ENCODE measurements at places on chromosomes 3 and 15.

GRCh38 chr3:183698756-183699155 lies 1.2 kb downstream of the YEATS2 start:
- DNase-seq = no peak

GRCh38 chr3:52240059-52240885 lies 1.3 kb upstream of the TWF2 start:
- DNase-seq = peak; percentile 78

DNA sequence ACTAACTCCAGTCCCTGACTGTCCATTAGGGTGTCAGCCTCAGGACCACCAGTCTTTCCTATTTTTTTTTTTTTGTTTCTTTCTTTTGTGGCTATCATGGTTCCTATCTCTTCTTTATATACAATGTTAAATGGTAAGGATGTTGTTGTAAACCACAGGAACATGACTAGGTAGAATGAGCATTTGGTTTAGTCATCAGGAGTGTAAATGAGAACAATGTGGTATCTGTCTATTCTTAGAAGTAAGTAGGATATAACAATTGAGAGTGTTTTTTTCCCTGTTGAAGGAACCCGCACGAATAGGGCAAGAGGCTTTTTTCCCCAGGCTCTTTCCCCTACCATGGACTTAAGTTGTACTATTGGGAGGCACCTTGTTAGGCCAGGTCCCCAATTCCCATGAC lies 880.3 kb upstream of the GBE1 start:
- no peak for DNase-seq

DNA sequence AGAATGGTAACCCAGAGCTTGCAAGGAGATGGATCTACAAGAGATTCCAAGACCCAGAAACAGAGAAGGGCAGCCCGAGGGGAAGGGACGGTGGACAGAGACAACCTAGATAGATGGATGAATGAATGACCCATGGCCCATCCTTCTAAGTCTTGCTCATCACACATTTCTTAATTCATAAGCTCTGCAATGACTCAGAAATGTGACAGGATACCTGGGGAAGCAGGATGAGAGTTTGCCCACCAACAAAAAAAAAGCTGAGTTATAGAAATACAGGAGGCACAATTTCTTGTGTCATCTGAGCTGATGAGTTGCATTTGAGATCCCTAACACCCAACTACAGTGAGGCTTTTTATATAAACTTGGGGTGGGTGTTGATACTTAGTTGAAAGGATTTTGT lies 76.6 kb downstream of the CNTN3 start:
- DNase-seq = no peak

- no peak for DNase-seq
These were observed 46.5 kb downstream of the KLHDC8B start for GRCh38 chr3:49217688-49218470.

DNA sequence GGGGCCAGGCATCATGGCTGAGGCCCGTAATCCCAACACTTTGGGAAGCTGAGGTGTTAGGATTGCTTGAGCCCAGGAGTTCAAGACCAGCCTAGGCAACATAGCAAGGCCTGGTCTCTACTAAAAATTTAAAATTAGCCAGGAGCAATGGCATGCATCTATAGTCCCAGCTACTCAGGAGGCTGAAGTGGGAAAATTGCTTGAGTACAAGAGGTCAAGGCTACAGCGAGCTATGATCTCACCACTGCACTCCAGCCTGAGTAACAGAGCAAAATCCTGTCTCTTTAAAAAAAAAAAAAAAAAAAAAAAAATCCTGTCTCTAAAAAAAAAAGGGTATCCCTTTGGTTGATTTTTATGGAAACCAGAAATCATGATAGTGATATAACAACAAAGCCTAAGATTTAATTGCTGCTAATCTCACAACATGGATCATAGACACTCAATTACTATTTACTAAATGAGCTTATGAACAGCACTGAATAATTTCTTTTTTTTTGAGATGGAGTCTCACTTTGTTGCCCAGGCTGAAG lies 12.1 kb downstream of the PCLAF start:
- no peak for DNase-seq

DNA sequence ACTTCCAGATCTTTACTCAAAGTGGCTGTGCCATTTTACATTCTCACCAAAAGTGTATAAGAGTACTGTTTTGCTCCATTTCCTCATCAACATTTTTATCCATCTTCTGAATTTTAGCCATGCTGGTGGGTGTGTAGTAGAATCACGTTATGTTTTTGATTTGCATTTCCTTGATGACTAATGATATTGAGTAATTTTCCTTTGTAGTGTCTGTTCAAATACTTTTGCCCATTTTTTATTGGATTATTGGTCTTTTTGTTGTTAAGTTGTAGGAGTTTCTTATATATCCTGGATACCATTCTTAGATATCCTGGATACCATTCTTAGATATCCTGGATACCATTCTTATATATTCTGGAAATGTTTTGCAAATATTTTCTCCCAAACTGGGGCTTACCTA lies 344.9 kb downstream of the LRRC3B start:
- no peak for DNase-seq

DNA sequence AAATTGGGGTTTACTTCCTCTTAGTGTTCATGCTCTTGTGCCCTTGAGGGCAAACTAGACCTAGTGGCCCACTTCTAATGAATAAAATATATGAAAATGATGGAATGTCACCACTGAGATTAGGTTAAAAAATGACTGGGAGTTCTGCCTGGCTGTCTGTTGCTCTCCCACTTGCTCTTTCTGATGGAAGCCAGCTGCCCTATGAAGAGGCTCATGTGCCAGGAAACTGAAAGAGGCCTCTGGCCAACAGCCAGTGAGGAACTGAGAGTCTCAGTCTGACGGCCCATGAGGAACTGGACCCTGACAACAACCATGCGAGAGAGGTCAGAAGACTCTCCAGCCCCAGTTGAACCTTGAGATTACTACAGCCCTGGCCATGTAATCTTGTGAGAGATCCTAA lies 107.1 kb upstream of the FHIT start:
- no peak for DNase-seq

GRCh38 chr3:123314359-123315270 lies 112.9 kb downstream of the SEC22A start:
- no peak for DNase-seq

DNA sequence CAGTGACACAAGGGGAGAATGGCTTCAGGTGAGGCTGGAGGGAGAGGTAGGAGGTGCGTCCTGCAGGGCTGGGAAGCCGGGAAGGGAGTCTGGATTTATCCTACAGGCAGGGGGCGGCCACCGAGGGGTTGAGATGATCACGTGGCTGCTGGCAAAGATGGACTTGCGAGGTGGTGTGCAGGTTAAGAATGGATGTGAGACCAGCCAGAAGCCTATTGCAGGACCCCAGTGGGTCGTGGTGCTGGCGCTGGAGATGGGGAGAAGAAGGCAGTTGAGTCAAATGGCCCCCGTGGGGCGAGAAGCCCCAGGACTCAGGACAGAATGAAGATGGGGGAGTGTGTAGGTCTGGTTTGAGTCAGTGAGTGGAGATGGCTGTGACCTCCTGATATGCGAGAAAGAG lies 183.1 kb downstream of the FAM43A start:
- DNase-seq = no peak

GRCh38 chr15:98671060-98672008 lies 23.0 kb downstream of the IGF1R start:
- DNase-seq = no peak

DNA sequence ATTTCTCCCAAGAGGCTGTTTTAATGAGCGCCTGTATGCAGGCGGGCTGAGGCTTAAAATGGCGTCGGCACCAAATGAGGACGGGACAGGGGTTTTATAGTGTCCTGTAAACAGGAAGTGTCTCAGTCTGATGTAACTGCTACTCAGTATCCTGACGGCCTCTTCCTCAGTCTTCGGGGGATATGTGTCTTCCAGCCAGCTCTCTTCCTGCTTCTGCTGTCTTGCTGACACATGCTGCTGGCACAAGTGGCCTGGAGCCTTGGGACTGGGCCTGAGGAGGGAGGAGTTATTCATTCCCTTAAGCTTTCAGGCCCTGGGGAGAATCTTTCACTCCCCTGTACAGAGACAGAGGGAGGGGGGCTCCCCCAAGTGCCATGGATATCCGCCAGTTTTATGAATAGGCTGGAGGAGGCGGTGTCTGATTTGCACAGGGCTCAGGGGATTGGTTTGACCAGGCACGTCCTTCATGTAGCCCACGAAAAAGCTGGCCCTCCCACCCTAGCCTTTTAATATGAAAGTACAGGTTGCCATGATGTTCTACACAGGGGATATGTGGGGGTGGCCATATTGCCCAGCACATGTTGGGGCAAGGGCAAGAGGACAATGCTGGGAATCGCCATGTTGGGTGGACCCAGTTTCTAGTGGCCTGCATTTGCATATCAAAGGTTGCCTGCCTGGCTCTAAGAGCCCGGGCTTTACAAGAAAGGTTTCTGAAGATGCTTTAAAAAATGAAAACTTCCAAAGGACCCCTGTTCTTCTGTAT lies 19.9 kb downstream of the NDUFB4 start:
- DNase-seq = no peak

DNA sequence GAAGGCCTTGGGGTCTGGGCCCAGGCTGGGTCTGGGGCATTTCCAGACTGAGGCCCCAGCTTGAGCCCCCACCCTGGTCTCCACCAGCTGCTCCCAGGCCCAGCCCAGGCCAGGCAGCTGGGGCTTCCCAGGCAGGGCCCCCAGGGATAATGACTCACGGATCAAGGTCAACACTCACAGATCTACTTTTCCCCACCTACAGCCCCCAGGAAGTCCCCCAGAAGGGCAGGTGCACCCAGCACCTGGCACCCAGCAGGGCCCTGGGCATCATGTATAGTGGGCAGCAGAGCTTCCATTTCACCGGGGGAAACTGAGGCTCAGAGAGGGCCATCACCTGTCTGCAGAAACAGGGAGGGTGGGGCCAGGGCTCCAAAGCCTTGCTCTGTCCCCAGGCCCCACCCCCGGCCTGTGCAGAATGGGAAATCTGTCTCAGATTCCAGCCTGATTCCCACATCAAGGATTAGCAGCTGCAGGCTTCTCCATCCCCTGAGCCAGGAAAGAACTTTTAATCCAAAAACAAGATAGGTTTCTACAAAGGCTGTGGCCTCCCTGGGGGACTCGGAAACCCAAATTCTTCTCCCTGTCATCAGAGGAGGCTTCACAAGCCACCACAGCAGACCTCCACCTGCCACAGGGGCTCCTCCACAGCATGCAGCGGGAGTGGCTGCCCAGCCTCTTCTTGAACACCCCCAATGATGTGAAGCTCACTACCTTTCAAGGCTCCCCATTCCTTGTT lies 49.8 kb downstream of the IQSEC1 start:
- DNase-seq = no peak

- no peak for DNase-seq
These were observed 93.1 kb downstream of the STAG1 start for GRCh38 chr3:136658946-136659682.

DNA sequence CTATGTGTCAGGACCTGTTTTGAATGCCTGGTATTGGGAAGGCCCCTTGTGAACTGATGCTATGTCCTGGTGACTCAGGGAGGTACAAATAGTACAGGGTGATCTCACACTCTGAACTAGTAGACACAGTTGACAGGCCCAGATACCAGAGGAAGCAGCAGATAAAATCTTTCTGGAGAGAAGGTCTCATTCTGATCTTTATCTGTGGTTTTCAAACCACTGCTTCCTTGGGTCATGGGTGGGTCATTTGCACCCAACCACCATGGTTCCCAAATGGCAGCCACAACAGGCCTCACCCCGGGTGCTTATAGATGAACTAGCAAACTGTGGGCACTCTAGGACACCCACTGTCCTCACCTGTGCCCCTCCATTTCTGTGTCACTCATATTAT lies 43.4 kb downstream of the PXYLP1 start:
- no peak for DNase-seq

GRCh38 chr3:48694610-48695392 lies 9.1 kb upstream of the NCKIPSD start:
- DNase-seq = no peak

- no peak for DNase-seq
These were observed 28.5 kb downstream of the CRABP1 start for GRCh38 chr15:78368651-78369050.

- no peak for DNase-seq
These were observed 1025.8 kb downstream of the ROBO1 start for GRCh38 chr3:78742041-78742440.

DNA sequence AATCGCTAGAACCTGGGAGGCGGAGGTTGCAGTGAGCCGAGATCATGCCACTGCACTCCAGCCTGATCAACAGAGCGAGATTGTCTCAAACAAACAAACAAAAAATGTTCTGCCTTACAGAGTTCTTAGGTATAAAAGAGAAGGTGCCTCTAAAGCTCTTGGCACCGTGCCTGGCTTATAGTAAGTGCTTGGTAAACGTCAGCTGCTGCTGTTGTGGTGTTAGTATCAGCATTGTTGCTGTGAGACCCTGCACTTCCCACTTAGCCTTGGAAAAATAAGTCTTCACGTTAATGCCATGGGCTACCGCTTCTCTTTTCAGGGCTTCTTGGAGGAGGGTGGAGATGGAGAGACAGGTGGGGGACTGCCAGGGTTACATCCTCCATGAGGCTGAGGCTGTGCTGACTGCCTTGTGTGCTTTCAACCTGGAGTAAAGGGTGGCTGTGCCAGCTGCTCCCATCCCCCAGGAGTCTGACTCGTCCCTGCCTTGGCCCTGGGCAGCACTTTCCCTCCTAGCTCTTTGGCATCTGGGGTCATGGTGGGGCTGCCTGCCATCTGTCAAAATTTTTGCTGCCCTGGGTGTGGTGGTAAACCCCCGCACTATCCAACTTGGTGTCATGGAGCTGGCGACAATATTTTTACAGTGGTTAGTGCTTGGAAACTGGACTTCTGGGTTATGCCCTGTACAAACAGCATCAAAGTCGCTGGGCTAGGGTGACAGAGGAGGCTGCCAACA lies 17.8 kb downstream of the FLNB start:
- DNase-seq = no peak

GRCh38 chr3:37218206-37218605 lies 43.8 kb upstream of the LRRFIP2 start:
- DNase-seq = no peak

GRCh38 chr3:110569073-110569472 lies 502.5 kb upstream of the NECTIN3 start:
- DNase-seq = no peak

DNA sequence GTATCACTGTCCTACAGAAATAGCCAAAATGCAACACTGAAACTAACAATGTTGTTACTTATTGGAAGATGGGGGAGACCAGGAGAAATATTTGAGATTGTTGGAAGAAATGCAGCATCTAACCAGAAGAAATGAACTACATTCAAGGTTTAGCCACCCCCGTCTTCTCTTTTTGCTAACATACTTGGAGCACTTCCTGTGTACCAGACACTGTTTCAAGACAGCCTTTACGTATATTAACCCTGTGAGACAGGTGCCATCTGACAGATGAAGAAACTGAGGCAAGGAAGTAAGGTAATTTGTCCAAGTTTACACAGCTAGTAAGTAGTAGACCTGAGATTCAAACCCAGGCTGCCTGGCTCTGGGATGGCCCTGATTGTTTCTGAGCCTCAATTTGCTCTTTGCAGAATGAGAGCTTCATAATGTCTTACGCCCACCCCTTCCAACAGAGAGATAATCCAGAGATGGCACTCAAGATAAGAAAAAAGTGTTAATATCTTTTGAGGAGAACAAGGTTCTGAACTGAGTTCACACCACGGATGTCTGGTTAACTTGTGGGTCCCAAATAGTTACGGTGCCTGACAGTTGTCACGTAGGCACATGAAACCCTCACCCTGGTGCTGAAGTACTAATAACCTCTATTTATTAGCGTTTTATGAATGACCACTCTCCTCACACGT lies 26.1 kb downstream of the RASGRP1 start:
- DNase-seq = no peak

All from activated CD8-positive, alpha-beta memory T cell treated with anti-CD3 and anti-CD28 coated beads, Interleukin-2, amount 50 U/mL, for 48 hours (primary cell).